Inflammatory macrophage treated with lipopolysaccharide for 1 hour (primary cell): ENCODE measurements at places on chromosomes 1 and 21.

- no peak for DNase-seq
Observed at GRCh38 chr1:84330125-84330984, 28.8 kb downstream of the SAMD13 start.

DNA sequence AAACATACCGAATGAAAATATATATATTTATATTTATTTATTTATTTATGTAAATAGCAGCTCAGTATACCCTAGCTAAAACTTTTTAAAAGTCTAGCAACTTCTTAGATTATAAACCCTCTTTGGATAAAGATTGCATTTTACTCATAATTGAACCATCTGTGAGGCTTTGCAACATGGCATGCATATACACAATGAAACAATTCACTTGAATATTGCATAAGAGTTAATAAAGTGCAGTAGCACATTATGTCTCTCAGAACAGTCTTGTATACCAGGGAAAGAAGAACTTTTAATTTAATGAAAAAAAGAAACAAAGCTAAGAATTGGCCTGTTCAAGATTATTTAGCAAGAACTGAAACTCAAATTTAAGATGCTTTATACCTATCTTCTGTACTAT, 1363.9 kb upstream of the ADGRL2 start:
- no peak for DNase-seq

GRCh38 chr1:117096951-117097408, 24.6 kb downstream of the TRIM45 start:
- no peak for DNase-seq

- DNase-seq: no peak
Observed at GRCh38 chr1:239392271-239392670, 5.9 kb downstream of the CHRM3 start.

DNA sequence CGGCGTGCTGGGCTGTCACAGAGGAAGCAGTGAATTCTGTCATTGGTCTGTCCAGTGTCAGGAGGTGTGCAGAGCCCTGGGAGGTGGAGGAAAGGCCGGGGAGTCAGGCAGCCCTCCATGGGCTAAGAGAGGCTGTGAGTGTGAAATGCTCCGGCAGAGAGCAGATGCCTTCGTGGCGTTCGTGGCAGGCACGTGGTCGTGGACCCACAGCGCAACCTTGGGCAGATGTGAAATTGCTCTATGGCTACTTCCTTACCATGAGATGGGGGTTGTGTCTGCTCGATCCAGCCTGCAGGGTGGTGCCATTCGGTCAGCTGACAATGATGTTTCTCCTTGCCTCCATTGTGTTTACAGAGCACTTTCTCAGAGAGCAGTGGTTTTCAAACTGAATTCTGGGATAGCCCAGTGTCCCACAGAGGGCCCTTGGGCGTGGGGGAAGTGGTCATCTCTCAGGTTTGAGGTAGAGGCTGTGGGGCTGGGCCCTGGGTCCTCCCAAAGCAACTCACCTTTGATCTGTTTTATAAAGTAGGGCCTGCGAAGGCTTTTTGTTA, 27.9 kb downstream of the TNFRSF1B start:
- DNase-seq: no peak

GRCh38 chr1:17587693-17588047, 48.2 kb downstream of the ARHGEF10L start:
- DNase-seq: no peak

DNA sequence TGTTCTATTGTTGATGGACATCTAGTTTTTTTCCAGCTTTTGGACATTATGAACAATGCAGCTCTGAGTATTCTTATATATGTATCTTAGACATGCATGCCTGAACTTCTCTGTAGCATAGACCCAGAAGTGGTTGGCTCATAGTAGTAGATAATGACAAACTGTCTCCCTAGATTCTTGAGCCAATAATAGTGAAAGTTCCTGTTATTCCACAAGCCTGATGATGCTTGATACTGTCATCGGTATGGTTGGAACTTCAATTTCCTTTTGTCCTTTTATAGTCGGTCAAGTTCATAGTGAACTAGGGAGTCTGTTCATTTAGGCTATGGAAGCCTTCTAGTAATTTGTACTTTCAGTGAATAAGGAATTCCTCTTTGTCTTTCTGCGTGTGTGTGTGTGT, 56.8 kb downstream of the MTR start:
- no peak for DNase-seq

DNA sequence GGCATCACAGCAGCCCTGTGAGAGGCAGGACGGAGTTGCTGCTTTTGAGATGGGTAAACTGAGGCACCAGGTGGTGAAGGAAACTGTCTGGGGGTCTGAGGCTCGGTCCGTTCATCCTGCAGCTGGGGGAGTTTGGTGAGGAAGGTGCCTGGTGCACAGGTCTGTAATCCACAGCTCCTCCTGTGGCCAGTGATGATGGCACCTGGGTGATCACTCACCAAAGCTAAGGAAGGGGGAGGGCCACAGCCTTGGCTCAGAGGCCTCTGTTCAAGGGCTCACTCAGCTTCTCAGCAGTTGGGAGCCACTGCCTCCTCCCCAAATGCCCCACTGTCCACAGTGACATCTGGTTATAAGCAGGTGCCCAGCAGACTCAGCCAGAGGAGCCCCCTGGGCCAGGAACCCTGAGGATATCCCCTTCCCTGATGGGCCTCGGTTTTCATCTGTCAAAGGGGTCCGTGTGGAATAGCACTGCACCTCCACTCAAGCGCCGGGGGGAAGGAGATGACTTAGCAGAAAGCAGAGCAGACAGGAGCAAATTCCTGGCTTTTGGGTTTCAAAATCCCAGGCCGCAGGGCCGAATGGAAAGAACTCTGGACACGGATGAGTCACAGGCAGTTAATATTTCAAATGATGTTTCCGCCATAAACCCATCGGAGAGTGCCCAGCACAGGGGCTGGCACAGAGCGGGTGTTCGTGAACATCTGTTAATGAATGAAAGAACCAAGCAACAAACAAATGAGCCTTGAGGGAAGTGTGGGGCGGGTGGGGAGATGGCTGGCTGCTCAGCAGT, 82.8 kb downstream of the DMRTB1 start:
- no peak for DNase-seq

DNA sequence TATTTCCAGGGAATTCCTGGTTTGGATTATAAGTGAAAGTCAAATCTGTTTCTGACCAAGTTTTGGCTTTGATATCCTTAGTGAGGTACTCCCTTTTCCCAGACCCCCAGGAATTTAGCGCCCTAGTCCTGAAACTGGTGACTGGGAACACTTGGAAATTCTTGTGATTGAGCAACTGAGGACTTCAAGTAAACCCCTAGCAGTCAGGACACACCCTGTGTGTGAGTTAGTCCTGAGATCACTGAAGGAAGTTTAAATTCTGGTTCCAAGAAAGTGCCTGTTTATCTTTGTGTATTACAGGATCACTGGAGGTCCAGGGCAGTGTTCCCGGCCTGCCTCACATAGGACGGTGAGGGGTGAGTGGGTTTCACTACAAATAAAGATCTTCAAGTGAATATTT, 95.1 kb upstream of the F3 start:
- no peak for DNase-seq
